NCI-H187 (cell line): ENCODE measurements at places on chromosomes 2 and 18.

GRCh38 chr18:55280503-55280902 lies 307.5 kb downstream of the TCF4 start:
- DNase-seq, result no peak

DNA sequence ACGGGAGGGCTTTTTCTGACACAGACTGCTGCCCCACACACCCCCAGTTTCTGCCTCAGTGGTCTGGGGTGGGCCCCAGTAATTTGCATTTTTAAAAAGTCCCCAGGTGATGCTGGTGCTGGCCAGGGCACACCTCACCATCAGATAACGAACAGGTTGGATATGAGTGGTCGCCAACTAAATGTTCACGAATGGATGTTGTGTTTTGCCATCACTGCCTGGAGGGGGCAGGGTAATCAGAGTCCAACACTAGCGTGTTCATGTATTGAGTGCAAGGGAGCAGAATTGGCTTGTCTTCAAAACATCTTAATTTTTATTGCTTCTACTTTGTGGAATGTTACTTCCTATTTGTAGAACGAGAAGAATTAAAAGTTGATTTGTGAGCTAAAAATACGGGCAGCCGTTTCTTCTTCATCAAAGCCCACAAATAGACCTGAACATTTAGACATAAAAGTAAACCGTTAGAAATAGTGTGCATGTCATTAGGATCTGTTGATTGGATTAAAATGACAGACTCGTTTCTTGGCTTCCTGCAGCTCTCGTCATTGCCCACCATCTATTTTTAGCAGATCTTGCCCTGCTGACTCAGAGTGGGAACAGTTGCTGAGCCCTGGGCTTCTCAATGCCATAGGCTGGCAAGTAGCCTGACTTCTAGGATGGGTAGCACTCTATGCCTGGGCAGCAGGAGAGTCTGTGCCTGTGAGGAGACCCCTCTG lies 45.2 kb downstream of the NCK2 start:
- DNase-seq, result no peak

GRCh38 chr18:10558243-10558966 lies 32.6 kb downstream of the NAPG start:
- no peak for DNase-seq

DNA sequence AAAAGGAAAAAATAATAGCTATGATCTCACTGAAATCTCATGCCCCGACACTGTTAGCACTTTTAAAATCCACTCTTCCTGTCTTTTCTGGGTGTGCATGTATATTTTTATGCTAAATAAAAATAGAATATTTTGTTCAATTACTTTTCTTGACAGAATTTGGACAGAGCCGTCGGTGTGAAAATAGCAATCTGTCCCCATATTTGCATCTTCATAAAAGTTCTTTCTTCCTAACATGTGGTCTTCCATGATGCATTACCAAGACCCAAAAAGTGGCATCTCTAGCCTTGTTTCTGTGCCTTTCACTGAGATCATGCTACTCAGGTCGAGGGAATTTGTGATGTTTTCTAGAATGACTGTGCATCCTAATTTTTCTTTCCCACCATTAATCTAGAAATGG lies 298.8 kb upstream of the CCDC68 start:
- no peak for DNase-seq

DNA sequence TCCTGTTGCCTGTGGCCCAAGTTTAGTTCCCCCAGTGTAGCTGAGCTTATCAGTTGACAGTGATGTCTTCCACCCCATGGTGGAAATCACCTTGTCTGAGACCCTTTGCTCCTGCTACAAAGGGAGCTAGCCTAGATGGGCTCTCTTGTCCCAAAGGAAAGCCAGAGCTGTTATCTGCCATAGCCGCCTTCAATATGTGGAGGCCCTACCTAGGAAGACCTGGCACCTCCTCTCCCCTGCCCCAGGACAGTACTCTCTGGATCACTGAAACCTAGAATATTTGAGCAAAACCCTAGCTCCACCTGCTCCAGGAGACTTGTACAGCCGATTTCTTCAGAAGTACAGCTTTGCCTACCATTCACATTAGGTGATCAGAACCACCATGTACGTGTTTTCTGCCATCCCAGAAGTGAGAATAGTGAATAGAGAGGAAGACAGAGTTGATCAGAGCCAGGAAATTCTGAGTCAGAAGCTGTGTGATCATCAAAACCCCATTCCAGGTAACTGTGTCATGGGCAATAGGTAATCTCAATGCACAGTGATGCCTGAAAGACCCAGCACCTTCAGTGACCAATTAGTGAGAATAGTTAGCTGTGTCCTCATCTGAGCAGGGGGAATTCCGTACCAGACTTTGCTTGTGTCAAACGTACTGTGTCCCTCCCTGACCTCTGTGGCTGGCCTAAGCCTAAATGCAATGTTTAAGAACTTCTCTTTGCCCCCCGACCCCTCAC lies 138.4 kb upstream of the ALPP start:
- no peak for DNase-seq

- DNase-seq, result no peak
Observed at GRCh38 chr2:47003641-47004427, 88.2 kb upstream of the MCFD2 start.

GRCh38 chr2:86033751-86034692 lies 71.7 kb downstream of the POLR1A start:
- DNase-seq, result no peak

- DNase-seq, result no peak
Observed at GRCh38 chr2:42607101-42607637, 38.7 kb downstream of the MTA3 start.
